Stimulated activated CD4-positive, alpha-beta T cell treated with anti-CD3 and anti-CD28 coated beads, Interleukin-2, amount 100 ng/mL, for 4 hours (primary cell): ENCODE measurements at places on chromosomes 7 and 10.

- no peak for DNase-seq
Observed at GRCh38 chr10:22335173-22335933, 9.9 kb upstream of the SPAG6 start.

GRCh38 chr10:84548869-84549268 lies 220.5 kb downstream of the CCSER2 start:
- no peak for DNase-seq

DNA sequence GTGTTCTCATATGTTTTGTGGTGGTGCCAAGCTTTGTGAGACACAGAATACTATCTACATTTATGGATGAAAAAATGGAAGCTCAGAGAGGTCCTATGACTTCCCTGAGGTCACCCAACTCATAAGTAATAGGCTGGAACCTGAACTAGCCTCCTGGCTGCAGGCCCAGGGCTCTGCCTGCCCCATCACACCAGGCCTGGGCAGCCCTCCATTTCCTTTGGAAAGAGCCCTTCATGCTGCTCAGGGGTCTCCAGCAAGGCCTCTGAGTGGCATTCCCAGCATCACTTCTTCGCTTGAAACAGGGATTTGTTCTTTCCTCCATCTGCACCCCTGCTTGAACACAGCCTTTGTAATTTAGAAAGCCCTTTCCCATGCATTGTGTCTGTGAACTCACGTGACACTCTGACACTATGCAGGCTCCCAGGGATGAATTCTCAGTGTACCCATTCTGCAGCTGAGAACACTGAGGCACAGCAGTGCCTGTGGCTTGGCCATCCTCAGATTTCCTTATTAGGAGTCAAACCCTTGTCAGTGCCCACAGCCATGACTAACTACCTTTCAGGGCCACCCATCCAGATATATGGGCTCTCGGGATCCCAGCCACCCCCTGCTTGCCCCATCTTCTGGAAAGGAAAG lies 127.8 kb upstream of the PPIF start:
- no peak for DNase-seq

DNA sequence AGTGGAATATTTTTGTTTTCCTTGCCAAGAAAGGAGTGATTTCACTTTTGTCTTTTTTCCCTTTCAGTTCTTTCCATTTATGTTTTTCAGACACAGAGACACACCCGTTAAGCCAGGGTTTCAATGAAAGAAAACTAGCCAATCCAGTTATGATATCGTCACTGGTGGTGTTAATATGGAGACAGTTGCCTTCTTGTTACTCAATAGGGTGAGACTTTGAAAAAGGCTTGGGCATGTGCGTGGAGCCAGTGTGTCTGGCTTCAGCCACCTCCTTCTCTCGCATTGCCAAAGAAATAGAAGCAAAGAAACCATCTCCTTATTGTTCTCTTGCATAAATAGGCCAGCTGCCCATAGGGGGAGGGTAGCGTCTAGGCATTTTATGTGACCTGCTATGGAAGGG lies 84.1 kb upstream of the DLX6 start:
- no peak for DNase-seq

DNA sequence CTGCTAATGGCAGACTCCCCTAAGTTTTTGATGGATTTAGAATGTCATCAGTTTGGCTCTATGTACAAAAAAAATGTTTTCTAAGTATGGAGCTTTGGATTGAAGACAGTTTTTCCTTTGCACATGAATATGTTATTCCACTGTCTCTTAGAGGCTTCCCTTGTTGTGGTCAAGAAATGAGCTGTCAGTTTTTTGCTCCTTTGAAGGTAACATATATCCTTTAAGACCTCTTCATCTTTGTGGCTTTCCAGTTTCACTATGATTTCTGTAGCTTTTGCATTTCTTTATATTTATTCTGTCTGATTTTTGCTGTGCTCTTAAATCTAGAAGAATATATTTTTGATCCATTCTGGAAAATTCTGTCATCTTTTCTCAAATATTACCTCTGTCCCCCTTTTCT lies 15.8 kb upstream of the ODAD2 start:
- no peak for DNase-seq

DNA sequence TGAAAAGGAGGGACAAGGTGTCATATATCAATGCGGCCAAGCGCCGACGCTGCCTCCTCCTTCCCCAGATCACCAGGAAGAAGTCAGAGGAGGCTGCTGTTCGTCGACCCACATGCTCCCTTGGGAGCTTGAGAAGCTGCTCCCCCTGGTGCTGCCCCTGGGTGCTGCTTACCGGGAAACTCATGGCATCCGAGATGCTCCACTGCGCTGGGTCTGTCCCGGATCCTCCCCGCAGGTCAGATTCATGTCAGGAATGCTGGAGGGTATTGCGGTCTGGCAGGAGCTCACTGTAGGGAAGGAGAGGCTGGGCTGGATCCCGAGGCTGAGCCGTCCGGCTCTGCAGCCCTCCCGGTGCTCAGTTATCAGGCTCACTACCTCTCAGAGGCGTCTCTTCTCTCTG lies 123.7 kb upstream of the FAM20C start:
- no peak for DNase-seq

GRCh38 chr7:45978731-45979211 lies 57.7 kb upstream of the IGFBP3 start:
- DNase-seq, result no peak

- DNase-seq, result no peak
Observed at GRCh38 chr7:2807845-2808772, 36.0 kb downstream of the GNA12 start.

DNA sequence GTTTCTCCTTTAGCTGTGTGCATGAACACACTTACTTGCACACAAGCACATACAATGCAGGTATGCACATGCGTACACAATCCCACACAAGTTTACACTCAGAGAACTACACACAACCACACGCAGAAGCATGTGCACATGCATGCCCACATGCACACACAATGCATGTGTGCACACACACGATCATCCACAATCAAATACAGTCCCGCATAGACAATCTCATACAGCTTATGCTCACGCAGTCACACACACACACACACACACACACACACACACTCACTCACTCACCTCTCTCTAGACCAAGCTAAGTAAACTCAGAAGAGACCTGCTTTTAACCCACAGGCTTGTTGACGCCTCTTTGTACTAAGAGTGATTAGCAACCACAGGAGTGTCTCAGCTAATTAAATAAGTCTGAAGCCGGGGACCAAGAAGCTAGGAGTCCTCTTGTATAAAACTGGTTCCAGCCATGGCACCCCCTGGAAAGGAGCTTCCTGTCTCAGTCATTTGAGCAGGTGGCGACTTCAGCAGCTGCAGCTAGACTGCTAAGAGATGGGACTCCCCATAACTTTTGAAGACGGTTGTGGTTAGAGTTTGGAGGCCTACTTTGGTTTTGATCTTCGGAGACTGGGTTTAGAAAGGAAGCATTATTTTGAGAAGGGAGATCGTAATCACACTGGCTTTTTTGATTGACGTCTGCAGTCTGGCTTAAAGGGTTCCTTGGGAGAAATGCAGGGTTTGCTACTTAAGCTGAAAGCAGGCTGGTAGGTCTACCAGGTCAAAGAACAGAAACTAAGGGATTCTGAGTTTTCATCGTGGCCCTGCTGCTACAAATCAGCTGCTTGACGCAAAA lies 82.3 kb upstream of the ADRB1 start:
- peak; percentile 21 for DNase-seq

DNA sequence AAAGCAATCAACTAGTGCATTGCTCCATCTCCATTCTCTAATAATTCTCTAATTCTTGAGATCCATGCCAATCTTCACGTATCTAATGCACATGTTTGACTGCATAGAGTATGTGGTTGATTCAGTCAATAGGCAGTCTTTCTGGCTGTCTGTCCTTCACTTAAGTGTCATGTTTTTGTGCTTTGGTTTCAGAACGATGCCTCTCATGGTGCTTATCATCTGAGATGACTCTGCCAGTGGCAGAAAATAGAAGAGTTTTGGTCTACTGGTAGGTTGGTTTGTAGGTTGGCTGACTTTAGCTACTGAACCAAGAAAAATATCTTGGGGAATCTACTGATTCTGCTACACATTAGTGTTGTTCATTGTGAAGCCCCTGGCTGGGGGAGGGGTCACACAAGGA lies 364.2 kb downstream of the SFMBT2 start:
- DNase-seq, result no peak

DNA sequence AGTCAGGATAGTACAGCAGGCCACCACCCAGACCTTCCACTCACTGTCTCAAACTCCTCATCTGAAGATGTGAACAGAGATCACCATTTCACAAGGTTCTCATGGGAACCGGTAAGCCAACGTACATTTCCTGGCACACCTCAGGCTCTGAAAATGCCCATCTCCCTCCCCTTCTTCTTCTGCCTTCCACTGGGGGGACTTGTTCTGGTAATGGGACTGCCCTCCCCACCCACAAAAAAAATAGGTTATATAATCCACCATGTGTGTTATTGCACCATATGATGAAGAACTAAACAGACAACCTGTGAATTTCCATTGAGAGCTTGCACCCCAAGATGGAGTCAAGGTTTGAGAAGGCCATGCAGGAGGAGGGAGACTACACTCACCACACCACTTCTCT lies 42.1 kb upstream of the IKZF1 start:
- DNase-seq, result no peak

DNA sequence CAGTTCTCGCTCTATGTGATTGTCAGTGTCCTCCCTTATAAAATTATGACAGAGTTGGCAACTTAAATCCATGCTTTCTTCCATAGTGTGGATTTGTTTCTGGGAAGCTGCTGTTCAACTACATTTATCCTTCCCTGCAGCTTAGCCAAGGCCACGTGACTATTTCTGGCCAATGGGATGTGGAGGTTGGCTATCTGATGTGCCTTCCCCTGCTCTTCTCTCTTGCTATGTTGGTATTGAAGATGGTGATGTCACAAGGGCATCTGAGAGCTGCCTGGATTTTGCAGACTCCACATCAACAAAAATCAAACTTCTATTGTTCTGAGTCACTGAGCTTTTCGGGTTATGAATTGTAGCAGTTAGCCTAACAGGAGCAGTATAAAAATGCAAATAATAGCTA lies 164.9 kb upstream of the RHOBTB1 start:
- DNase-seq, result no peak

DNA sequence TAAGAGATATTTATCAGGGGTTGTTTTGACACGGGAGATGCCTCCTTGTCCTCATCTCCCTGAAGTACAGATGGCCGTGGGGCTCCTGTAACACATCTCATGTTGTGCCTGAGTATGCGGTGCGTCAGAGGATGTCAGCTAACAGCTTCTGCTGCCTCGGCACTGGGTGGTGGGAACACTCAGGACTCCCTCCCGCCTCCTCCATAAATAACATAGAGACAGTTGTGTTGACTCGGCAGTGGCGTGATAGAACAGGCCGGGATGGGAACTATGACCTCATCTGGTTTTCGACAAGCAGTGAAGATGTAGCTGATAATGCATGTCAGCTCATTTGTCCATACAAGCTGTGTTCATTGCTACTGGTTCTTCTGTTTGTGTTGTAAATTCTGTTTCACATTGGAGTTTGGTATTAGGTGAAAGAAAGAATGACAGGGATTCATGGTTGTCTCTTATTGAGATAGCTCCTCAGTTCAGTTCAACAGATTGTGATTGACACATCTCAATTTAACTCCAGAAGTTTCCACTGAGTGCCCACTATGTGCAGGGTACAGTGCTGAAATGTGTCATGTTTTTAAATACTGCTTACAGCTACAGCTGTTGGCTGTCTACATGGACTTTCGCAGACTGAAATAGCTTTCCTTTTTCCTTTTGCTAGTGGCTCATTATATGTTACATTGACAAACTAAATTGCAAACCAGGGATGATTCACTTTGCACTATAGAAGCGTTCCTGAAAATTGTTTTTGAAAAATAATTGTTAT lies 87.4 kb downstream of the CHN2 start:
- DNase-seq, result no peak

DNA sequence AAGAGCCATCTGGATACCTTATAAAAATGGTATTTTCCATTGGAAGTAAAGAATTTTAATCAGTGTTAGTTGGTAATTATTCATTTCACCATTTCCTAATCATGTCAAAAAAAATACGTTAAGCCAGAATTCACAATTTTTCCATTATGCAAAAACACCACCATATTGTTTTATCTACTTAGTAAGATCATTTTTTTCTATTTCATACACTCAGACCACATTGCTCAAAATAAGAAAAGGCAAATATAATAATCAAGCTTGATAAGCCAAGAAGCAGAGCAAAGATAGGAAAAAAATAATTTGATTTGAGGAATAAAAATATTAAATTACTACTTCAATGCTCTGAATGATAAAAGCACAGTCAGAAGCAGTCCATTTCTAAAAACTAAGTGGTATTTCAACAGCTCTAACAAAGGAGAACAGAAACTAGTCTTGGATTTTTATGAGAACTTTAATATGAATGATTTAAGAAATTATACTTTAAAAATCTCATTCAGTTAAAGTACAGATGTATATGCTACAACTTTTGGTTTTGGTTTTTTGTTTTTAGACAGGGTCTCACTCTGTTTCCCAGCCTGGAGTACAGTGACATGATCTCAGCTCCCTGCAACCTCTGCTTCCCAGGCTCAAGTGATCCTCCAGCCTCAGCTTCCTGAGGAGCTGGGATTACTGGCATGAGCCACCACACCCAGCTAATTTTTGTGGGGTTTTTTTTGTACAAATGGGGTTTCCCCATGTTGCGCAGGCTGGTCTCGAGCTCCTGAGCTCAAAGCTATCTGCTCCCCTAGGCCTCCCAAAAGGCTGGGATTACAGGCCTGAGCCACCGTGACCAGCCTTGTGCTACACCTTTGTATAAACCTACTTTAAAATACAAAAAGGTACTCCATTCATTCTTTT lies 46.6 kb downstream of the LRRN3 start:
- no peak for DNase-seq

GRCh38 chr10:24762161-24762924 lies 38.7 kb upstream of the ARHGAP21 start:
- no peak for DNase-seq

DNA sequence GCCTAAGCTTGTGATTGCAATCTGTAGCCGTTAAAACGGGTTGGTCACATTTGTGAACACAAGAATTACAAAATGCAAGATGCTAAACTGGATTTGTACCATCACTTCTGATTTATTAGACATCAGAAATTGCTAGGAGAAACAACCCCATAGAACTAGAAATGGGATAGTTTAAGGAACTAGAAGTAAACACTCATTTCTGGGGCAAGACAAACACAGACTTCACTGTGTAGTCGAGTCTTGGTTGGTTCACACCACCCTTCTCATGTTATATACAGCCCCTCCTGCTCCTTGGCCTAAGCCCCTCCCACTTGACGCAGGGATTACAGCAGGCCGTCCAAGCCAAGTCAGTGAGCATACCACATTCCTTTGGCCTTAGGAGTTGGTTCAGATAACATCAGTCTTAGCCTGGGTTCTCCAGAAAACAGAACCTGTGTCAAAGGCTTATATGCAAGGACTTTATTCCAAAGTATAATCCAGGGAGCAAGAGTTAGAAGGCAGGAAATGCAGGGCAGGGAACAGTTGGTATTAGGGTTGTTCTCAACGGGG lies 2.0 kb upstream of the NRAP start:
- no peak for DNase-seq

GRCh38 chr7:47336472-47337425 lies 245.2 kb downstream of the TNS3 start:
- no peak for DNase-seq

GRCh38 chr7:35420656-35421055 lies 166.8 kb upstream of the TBX20 start:
- no peak for DNase-seq
